ENCODE measurements at places on chromosomes 3 and 15.

DNA sequence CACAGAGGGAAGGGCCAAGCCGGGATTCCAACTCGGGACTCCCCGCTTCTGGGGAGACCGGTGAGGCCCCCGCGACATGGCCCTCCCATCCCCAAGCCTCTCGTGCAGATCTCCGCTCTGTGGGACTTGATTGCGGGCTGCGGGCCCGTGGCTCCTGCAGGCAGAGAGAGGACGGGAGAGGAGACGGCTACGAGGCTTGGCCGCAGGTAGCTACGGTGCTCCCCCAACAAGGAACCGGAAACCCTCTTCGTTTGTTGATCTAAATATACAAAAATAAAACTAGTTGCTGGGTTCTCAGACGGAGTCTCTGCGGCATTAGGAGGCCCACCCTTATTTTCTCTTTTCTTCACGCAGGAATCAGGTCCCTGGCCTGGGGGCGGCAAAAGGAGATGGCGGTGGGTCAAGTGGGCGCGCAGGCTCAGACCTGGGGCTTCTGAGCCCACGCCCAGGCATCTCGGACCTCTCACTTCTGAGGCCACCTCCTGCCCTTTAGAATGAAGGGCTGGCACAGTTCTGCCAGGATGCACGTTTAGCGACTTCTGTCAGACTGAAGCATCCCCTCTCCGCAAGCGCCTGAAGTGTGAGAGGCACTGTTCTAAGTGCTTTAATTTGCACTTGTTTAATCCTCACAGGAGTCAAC, 10.9 kb downstream of the GNB5 start:
- DNase-seq = no peak

DNA sequence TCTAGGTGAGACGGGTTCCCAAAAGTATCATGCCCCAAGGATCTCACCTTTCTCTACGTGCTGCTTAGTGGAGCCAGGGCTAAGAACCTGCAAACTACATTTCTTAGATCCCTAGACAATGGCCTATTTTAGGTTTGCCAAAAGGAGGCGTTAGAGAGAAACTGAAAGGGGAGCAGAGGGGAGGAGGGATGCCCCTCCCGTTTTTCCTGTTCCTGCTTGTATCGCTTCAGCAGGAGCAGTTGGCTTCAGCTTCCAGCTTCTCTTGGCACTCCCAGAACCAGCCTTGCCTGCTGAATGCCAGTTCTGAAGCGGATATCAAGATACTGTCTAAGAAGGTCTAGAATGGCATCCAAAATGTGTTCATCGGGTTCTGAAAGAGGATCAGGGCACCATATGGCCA, 58.4 kb upstream of the ABHD17C start:
- no peak for DNase-seq

- no peak for DNase-seq
These were observed 2.6 kb downstream of the TNIK start for GRCh38 chr3:171457607-171458061.

GRCh38 chr3:118000219-118000618, 1034.4 kb downstream of the IGSF11 start:
- no peak for DNase-seq

- no peak for DNase-seq
These were observed 367.1 kb downstream of the UNC13C start for GRCh38 chr15:54345301-54345700.

DNA sequence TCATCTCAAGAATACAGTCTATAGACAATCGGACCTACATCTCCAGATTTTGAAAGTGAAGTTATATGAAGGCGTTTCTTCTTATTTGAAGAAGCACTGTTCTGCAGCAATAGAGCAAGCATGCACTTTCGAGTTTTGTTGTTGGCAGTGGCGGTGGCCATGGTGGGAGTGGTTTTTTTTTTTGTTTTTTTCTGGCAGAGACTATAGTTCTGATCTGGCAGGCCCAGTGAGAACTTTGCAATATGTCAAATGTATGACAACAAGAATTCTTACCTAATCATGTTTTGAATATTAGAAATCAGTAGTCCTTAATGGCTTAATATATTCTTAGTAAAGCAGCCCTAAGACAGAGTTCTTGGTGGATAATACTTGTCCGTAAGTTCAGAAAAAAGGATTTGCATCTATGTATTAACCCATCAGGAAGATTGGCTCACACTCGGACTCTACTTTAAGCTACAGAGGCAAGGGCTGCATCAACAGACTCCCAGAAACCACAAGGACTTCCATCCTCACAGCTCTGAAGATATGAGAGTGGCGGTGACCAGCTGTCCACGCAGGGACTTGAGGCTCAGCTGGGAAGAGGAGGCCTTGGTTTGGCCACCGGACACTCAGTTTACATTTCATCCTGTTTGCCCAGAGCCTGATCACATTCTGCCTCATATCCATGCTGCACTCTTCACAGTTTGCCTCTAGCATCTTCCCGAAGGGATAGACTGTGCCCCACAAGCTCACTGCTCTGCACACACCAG, 124.1 kb upstream of the THBS1 start:
- no peak for DNase-seq

DNA sequence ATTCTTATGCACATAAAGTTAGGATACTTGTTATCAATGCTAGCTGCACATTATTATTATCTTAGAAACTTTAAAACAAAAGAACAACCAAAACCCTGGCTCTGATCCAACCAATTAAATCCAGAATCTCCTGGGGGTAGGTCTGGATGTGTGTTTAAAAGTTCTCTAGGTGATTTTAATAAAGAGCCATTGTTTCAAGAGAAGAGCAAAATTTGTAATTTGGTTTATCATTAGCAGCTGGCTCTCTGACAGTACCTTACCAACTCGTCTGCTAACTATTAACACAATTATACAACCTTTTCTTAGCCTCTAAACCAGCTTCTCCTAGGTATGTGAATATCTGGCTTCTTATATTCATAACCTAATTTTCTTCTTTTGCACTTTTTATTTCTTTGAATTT, 68.9 kb downstream of the IFT80 start:
- no peak for DNase-seq

DNA sequence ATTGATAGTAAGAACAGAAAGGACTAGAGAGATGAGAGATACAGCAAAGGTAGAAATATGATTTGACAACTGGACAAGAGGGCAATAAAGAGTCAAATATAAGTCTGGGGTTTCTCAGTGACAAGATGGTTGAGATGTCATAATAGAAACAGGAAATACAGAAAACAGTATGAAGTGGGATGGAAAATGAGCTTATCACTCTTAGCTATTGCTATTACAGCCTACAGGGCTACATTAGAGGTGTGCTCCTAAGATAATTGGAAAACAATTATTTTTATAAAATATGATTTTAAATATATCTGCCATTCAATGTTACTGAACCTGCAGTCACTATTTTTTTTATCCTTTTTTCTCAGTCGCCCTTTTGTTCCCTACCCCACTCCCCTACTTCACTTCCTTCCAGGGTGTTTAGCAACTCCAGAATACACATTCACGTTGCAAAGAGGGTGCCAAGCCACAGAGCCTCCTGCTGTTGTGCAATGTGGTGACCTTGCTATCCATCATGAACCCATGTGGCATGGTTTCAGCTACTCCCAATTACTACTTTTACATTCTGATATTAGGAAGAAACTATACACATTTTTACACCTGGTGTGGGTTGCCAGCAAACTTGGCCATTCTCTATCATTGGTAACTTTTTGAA, 6.0 kb downstream of the NRG4 start:
- DNase-seq = no peak

DNA sequence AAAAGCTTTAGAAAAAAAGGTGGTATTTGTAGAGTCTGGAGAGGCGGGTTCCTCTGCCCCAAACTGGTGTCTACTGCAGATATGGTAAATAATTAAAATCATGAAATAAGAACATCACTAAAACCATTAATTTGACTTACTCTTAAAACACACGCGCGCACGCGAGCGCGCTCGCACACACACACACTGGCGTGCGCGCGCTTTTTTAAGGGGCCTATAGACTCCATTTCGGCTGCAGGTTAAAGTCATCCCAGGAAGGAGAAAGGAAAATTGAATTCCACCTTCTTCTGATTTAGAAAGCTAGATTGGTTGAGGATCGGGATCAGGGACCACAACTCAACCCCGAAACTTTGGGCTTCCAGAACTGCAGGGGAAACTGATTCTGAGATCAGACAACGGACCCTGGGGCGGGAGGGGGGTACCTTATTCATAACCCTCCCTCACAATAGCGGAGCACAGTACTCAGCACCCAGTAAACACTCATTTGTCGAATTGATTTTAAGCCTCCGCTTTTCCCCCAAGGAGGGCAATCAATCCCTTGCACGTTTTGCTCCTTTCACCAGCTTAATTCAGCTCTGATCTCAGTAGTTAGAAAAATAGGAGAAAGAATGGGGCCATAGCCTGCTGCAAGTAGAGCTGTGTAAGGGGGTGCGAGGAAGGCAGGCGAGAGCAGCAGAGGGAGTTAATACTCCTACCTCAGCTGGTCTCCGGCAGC, 509 bp upstream of the LRRC3B start:
- DNase-seq = no peak

GRCh38 chr3:133317866-133318265, 82.0 kb upstream of the BFSP2 start:
- DNase-seq = no peak

DNA sequence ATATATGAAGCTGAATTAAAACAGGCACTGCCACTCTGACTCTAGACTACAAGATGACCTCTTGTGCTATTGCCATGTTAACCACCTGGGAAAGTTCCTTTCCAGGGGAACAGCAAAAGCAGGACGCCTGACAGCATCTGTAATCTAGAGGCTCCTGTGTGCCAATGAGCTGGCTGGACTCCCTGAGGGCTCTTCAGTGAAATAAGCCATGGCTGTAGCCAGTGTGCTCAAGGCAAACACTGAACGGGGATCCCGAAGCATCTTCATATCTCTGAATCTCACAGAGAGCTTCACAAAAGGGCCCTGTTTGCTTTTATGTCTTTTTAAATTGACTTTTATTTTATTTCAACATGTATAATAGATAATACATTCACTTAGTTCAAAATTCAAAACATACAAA, 57.2 kb downstream of the BFSP2 start:
- DNase-seq = no peak

DNA sequence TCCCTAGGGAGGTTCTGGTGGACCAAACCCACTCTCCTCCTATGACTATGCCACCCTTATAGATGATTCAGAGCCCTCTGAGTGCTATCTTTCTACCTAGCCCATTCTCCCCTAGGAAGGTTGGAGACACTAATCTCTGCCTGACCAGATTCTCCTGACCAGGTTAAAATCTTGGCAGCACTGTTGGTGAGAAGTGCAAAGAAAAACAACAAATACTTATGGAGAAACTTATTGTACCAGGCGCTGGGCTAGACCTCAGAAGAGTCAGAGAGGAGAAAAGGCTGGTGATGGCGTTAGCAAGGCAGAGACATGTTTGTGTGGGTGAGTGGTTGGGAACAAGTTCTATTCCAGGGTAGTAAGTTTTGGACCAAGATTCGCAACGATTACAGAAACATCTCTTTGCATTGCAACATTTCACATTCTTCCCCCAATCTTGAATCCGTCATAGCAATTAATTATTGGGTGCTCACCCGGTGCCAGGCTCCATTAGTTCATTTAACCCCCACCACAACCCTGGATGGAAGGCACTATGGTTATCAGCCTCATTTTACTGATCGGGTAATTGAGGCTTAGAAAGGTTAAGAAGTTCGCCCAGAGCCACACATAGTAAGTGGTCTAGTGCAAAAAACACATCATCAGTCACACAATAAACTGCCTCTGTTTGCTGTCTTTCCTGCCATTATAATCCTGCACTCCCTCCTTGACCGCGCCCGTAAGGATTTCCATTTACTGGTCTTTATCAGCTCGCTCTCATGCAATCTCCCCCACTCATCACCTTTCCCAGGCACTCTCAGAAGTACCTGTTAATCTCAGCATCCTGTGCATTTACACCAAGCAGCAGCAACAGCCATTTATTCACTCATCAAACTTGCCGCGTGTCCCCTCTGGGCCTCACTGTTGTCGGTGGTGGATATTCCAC, 655 bp upstream of the TSPAN3 start:
- DNase-seq = no peak

DNA sequence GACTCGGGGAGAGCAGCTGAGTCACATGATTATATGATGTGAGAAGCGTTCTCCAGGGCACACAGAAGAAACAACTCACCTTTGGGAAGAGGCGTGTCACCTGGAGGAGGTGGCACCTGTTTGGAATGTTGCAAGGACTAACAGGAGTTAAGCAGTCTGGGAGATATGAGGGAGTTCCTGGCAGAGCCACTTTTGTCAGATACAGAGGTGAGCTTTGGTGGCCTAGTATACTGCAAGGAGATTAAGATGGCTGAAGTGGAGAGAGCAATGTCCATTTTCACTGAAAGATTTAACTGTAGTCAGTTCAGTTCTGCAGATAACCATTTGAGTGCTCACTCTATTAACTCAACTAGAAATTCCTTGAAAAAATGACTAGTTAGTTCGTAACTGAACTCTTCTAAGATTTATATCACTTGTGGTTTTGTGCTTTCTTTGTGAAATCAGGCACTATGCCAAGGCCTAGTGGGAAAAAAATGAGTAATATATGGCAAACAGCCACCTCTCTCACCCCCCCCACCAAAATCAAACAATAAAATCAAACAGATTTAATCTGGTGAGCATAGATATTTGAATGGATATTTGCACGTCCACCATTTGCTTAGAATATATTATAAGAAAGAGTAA, 61.3 kb downstream of the CRYBG3 start:
- DNase-seq = no peak

DNA sequence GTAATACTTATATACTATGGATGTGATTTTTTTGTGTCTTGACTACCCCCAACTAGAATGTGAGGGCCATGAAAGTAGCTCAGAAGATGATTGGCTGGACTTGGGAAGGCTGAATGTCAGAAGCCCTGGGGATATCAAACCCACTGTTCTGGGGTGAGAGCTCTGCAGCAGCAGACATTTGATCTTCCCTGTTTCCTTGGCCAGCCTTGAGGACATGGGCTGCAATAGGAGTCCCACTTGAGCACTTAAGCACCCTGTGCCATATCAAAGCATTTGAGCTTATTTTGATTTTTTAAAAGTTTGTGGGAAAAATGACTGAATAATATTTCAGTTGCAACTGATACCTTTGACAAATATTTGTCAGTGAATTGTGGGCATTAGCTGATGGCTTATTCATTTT, 21.7 kb downstream of the GTF2E1 start:
- DNase-seq = no peak

- no peak for DNase-seq
These were observed 46.0 kb downstream of the GALK2 start for GRCh38 chr15:49215768-49216739.

GRCh38 chr3:52357151-52358080, 41.3 kb downstream of the DNAH1 start:
- no peak for DNase-seq

DNA sequence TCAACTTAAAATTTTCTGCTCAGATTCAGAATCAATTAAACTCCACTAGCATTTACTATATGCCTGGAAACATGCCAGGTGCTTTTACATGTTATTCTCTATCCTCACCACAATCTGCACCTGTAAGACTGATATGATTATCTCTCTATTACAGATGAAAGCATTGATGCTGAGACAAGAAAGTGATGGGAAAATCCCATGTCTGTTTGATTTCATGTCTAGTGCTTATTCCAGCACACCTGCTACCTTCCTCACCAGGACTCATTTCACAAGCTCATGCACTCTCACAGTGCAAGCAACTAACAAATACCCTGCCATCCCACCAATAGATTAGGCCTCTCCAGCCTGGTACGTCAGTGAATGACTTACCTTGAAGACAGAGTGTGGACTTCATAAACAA, 25.0 kb upstream of the BCL6 start:
- no peak for DNase-seq
